Motor neuron (in vitro differentiated cells): ENCODE measurements at places on chromosomes 12 and 14.
A peak's percentile ranks its signal among the peaks of the same experiment; 100 is the strongest.

GRCh38 chr14:90520326-90520725 is 123.5 kb downstream of the CALM1 start:
- ATAC-seq: no peak

DNA sequence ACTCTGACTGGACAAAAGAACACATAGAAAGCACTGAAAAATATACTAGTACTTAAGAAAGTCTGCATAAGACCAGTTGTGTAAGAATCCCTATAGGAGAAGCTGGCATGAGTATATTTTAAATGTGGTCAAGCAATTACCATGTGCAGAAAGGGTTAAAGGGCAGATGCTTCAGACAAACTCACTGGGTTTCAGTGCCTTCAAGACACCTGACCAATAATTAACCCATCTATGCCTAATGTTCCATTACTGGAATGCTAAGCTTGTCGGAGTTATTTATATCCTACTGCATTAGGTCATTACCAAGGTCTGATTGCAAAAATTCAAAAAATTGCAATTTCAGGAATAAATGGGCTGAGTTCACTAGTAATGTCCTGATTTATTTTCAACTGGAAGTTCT is 41.3 kb downstream of the HNRNPC start:
- no peak for ATAC-seq

DNA sequence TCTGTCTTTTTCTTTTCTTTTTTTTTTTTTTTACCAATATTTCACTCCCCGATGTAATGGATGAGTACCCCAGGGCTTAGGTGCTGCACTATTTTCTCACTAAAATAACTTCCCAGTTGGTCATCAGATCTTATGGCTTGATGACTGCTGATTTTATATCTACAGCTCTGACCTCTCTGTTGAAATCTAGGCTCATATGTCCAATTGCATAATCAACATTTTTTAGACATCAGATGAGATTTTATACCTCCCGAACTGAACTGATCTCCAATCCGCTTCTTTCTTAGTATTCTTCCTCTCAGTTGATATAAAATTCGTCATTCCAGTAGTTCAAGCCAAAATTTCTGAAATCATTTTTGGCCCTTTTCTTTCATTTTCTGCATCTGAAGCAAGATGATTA is 1236.5 kb downstream of the SLC16A7 start:
- ATAC-seq: no peak

- no peak for ATAC-seq
Measured at GRCh38 chr12:94676031-94676641, 25.8 kb upstream of the TMCC3 start.

GRCh38 chr14:96519970-96520369 is 17.8 kb downstream of the PAPOLA start:
- ATAC-seq: no peak

GRCh38 chr12:77720258-77720657 is 110.4 kb upstream of the NAV3 start:
- ATAC-seq: peak; percentile 42

DNA sequence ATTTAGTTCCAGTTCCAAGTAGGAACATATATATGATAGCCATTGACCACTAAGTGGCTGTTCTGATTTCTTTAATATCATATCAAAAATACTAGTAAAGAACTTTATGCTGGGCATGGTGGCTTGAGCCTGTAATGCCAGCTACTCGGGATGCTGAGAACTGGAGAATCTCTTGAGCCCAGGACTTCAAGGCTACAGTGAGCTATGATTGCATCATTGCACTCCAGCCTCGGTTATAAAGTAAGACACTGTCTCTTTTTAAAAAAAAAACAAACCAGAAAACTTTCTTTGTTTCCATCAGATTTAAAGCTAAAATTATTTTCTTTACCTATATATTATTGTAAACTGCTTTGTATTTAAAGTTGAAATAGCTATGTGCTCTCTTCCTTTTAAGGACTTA is 127.0 kb downstream of the SCAF11 start:
- ATAC-seq: no peak

DNA sequence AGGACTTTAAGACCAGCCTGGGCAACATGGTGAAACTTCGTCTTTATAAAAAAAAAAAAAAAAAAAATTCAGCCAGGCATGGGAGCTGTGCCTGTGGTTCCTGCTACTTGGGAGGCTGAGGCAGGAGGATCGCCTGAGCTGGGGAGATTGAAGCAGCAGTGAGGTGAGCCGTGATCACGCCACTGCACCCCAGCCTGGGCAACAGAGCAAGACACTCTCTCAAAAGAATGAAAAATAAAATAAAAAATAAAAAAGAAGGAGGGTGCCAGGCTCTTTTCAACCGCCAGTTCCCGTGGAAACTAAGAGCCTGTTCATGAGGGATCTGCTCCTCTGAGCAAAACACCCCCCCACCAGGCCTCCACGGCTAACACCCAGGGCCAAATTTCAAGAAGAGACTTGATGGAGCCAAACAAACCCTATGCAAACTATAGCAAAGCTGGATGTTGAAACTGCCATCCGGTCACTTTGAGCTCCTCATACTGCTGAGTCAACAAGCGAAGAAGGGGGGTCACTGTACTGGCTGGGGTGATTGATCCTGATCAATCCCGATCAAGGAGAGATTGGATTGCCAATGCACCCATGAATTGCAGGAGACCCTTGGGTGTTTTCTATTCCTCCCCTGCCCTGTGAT is 23.4 kb downstream of the DLK1 start:
- no peak for ATAC-seq

- ATAC-seq: peak; percentile 22
Measured at GRCh38 chr12:49789992-49790391, 38.2 kb downstream of the NCKAP5L start.

DNA sequence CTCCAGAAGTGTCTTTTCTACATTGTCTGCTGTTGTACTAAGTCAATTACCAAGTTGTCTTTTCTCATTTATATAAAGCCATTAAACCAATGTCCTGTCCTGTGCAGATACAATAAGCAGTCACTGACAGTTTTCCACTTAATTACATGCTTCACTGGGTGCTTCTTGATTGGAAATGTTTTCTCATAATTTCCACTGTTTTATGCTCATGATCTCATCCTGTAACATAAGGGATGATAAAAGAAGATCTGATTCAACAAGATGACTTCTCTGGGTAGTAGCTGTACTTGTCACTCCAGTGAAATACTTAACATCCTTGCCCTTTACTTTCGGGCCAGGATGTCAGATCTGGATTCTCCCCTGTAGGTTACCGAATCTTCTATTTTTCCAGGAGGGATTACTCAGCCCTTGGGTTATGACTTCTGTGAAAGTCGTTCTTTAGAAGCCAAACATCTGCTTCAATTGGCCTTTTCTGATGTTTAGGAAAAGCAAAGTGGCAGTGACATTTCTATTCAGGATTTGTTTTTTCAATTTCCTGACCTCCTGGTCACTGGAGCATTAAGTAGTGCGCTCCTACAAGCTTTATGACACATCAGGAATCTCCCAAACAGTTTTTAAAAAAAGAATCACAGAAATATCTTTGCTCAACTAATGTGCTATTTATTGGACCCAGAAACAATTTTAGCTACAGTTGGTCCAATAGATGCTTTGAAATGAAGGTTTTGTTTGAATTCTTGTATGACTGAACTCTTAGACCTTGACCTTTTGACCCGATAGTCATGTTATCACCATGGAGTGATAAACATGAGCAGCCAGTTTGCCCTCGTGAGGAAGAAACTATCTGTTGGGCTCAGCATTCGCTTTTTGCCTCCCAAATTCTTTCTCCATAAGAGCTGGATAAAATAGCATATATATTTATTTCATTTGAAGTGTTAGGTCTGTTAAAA is 234.5 kb upstream of the SSTR1 start:
- ATAC-seq: no peak

DNA sequence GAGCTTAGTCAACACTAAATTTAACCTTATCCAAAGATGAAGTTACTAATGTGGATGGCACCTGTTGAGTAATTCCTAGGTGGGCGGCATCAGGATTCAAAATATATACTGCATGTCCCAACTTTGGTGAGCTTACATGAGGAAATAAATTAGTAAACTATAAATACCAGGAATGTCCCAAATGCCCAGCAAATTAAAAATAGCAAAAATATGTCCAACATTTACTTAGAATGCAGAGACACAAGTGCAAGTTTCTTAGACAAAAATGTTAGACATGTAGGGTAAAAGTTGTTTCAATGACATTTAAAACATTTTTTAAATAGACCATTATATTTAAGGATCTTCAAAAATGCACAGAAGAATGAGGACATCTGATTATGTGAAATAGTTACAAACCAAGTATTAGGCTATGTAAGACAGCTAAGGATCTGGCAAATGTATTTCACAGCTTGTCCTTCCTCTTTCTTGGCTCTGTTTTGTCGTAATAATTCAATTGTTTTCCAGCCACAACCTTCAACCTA is 115.9 kb downstream of the NAV3 start:
- ATAC-seq: no peak

GRCh38 chr12:47602325-47602724 is 103.5 kb downstream of the RPAP3 start:
- ATAC-seq: no peak

DNA sequence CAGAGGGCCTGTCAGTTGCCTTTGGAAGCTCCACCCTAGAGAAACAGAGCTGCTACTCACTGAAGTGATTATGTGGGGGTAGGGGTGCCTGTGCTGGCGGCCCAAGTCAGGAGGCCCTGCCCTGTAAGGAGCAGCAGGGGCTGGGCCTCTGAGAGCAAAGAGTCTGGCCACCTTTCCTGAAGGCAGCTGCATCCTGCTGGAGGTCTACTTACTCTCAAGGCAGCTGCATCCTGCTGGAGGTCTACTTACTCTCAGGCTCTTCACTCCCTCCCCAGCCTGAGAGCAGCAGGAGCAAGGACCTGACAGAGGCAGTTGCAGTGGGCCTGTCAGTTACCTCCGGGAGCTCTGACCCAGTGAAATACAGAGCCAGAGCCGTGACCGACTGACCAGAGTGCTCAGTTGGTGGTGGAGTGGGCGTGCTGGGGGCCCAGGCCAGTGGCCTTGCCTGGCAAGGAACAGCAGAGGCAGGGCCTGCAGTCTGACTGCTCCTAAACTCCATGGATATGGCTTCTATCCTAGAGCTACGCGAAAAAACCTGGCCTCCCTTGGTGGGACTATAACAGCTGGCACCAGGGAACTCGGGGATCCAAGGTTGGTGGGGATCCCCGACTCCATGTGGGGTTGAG is 32.3 kb downstream of the RAD51B start:
- no peak for ATAC-seq

GRCh38 chr12:25788707-25789442 is 169.6 kb upstream of the RASSF8 start:
- ATAC-seq: no peak

DNA sequence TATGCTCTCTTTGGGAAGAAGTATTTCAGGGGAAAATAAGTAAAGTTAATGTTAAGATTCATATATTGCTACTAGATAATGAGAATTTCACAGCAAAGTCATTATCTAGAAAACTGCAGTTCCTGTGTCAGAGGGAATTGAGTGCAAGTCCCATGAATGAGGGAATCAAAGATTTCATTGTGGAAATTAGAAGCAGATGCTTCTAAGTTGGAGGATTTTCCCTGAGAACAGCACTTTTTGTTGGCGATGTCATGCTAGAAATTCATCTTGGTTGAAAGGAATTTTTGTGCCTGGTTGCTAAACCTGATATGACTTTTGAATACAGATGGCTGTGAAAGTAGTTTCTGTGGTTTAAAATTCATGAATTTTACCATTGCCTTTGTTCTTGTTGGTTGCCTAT is 25.6 kb downstream of the FRMD6 start:
- ATAC-seq: no peak

DNA sequence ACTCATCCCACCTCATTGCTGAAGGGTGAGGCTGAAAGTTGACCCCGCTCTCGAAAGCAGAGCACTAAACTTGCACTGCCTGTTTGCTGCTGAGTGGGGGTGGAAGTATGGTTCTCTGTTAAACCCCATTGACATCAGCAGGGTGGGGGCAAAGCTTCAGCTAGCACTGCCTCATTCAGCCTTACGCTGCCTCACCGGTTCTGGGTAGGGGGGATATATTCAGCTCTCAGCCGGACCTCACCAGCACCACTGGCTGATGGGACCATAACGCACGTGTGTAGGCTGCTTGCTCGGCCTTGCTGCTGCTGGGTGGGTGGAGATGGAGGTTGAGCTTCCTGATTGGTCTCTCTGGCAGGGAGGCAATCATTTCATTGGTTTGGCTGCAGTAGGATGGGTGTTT is 265.7 kb upstream of the RTL1 start:
- ATAC-seq: no peak
